ENCODE measurements at places on chromosomes 2 and 18.

GRCh38 chr2:165203689-165204559, at the start of gene SCN3A:
Gene SCN3A (minus strand): TSS chr2:165204050. CDS start chr2:165176394, 27,656 bp downstream.
- no peak for DNase-seq

DNA sequence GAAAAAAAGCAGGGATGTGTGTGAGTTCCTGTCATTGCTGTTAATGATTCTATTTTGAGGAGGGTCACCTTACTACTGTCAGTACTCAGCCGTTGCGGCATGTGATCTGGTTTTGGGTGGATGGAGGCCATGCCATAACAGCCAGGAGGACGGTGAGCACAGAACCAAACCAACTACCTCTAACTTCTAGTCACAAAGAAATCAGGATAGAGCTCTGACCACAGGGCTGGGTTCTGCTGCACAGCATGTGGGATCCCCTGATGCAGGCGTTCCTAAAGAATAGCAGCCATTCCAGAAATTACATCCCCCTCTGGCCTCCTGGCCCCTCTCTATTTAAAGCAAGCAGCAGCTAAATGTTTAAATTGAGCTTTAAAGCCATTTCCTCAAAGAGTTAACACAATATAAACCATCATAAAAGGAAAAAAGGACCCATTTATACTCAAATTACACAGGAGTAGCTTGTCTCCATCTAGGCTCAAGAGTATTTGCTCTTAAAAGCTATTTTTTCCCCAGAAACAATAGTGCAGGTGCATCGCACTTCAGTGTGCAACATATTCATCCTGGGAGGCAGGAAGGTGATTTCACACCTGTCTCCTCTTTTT, 786.4 kb downstream of the RNF144A start:
- DNase-seq = no peak

DNA sequence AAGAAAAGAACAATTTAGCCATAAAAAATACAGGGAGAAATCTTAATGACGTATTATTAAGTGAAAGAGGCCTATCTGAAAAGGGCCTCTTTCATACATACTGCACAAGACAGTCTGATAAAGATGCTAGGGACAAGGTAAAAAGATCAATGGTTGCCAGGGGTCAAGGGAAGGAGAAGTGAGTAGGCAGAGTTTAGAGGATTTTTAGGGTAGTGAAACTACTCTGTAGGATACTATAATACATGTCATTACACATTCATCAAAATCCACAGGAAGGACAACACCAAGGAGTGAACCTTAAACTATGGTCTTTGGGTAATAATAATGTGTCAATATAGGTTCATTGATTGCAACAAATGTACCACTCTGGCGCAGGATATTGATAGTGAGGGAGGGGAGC, 289.3 kb downstream of the FSIP2 start:
- DNase-seq = no peak

- DNase-seq = peak; percentile 38
These were observed 117.6 kb downstream of the SMAD7 start for GRCh38 chr18:48832938-48833700.

Data from CD4-positive, alpha-beta T cell treated with Interleukin-21 for 1 hour (primary cell).